Sciatic nerve (tissue), 2 donors: ENCODE measurements at places on chromosomes 16 and 17. TPM values are rescaled to one million over a fixed set of nuclear protein-coding genes. Genes with fewer than 3 reads are reported as not detected.

Gene RCVRN
- 1.0 TPM for total RNA-seq

Gene SPNS2
- 31.6 TPM for total RNA-seq

Gene C16orf92
- total RNA-seq, result not detected

Gene CBFA2T3
- total RNA-seq, result 8.2 TPM

Gene DNAI2
- not detected for total RNA-seq

Gene KRTAP2-3
- total RNA-seq, result not detected

DNA sequence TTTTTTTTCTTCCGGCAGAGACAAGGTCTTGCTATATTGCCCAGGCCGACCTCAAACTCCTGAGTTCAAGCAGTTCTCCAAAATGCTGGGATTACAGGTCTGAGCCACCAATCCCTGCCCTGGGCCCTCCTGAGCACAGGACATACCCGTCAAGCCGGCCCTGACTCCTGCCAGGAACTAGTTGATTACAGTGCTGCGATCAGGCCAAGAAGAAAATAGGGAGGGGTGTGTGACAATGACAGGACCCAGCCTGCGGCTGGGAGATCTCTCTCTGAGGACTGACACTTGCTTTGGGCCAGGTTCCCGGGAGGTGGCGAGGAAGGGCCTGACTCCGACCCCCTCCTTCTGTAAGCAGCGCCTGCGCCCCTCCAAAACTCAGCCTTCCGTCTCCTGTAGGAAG lies 276.6 kb downstream of the MRTFB start:
- no peak for DNase-seq

DNA sequence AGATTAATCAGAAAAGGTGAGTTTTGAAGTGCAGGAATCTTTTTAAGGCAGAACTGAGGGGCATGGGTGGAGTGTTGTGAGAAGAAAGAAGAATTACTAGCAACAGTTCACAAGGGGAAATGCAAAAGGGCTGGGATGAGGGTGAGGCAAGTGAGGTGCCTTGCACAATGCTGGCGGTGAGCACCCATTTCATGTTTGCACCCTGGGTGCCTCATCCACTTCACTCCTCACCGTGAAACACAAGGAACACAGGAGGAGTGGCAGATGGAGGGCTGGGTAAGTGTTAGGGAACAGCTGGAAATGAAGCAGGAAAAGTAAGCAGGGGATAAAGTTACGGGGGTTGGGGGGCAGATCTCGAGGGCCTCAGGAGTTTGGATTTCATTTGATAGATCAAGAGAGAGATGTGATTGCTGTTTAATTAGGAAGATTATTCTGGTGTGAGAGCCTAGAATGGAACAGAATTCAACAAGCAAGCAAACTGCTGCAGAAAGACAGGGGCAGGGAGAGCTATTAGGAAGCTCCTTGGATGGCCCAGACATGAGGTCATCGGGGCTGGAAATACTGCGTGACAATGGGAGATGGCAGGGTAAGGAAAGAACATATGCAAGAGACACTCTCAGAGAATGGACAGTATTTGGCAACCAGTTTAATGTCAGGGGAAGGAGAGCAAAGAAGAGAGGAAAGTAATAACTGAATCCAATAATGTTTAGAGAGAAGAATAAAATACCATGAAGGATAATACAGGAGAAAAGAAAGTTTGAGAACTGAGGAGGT lies 8.3 kb upstream of the HEATR6 start:
- no peak for DNase-seq

GRCh38 chr16:27315333-27316037 lies 1.7 kb downstream of the IL4R start:
- DNase-seq, result peak; percentile 59

GRCh38 chr16:63361032-63361624 lies 1324.9 kb upstream of the CDH8 start:
- DNase-seq, result no peak

GRCh38 chr17:82294064-82294773 lies 20.7 kb upstream of the CSNK1D start:
- DNase-seq, result no peak

GRCh38 chr17:19773534-19773933 lies 25.4 kb upstream of the ALDH3A1 start:
- DNase-seq, result no peak

DNA sequence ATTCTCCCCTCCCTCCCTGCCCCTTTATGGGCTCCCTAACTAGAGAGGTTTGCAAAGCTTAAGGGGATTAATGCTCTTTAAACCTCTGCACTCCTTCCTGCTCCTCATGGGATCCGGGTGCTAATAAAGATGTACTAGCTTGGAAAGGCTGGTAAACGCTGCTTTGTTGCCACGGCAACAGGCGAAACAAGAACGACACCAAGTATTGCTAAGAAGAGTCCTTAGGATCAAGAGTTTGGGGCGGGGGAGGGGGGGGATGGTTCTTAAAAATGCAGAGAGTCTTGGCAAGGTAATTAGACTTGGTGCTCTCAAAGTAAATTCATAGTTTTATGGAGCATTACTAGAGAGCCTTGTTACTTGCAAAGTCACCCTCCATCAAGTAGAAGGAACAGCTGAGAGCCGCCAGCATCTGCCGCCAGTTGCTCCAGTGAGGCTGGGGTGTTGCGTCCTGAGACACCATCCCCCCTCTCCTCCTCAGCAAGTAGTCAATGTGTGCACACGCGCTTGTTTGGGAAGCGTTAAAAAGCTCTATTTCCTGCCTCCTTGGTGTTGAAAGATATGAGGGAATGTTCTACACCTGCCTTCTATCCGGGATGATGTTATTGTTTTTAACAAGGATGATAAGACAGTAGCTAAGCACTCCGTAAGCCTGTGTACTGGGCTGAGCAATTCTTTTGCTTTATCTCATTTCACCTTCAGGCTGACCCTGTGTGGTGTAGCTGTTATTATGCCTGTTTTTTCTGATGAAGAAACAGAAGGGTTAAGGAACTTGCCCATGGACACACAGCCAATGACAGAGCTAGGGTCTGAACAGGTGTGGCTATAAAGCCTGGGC lies 190.9 kb downstream of the CCDC182 start:
- no peak for DNase-seq

GRCh38 chr17:38447502-38448085 lies 19.3 kb downstream of the ARHGAP23 start:
- no peak for DNase-seq

DNA sequence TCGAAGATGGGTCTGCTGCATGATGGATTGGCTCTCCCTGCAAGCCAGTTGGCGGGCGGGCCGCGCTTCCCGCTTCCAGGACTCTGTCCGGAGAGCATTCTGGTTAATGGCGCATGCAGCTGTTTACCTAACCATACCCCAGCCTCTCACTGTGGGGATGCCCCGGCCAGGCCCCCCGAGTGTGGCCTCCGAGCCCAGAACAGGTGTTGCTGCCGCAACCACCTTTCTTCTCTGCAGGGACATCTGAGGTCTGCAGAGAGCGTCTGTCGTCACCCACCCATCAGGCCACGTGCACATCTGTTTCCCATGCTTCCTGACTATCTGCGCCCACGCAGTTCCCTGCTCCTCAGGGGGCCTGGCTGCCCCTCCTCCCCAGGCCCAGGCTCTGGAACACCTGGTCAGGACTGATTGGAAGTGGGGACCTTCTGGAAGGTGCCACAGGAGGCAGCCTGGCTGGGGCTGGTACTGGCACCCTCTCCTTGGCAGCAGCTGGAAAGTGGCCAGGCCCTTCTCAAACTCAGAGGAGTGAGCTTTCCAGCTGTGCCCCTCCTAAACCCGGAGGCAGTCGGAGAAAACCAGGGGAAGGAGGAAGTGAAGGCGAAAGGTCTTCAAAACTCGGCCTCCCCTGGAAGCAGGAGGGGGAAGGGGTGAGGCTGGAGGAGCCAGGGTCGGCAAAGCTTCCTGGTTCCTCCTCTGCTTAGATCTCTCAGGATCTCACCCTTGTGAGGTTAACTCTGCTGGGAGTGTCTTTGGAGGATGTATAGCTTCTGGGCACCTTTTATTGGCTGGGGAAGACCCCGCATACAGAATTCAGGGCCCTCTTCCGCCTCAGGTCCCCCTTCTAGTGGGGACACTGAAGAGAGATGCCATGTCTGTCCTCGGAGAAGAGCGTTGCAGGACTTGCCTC lies 64.5 kb upstream of the CIBAR2 start:
- DNase-seq, result no peak

- DNase-seq, result no peak
Measured at GRCh38 chr16:86892509-86892908, 314.2 kb downstream of the FOXL1 start.

DNA sequence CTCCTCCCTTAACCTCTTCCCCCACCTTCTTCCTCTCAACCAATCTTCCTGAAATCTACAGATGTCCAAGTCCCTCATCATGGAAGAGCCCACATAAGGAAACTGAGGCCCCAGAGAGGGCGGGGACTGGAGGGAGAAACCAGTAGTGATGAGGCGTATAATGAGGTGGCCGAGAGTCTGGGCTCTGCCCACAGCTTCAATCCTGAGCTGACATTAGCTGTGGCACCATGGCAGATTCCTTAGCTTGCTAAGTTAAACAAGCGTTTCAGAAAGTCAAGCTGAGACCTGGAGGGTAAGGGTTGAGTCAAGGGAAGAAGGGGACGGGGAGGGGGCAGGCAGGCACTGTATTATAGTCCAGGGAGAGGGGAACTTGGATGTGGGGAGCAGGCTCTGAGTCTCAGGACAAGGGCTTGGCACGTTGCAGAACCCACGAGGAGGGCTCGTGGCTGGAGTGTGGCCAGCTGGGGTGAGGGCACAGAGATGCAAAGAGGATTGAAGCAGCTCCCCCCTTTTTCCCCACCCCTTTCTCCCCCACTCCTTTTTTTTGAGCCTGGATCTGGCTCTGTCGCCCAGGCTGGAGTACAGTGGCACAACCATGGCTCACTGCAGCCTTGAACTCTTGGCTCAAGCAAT lies 13.3 kb downstream of the ARHGAP23 start:
- no peak for DNase-seq

DNA sequence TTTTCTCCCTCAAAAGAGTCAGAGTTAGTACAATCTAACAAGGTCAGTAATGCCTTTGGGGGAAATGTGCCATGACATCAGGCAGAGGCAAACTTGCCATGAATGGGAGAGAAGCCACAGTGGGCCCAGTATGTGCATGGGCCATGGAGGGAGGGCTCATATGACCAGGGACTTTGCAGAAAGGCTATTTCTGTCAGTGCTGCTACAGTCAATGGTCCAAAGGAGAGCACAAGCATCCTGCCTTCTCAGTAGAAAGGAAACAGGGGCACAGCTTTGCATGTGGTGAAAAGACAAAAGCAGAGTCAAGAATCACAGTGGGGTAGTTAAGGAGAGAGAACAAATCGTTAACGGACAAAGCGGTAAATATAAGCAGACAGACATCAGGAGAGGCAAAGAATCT lies 11.2 kb upstream of the CORO6 start:
- no peak for DNase-seq

GRCh38 chr16:57325458-57325857 lies 33.1 kb upstream of the CCL22 start:
- no peak for DNase-seq

GRCh38 chr16:85688586-85689284 lies at the start of gene GINS2:
Gene GINS2 (minus strand): TSS chr16:85688954. CDS start chr16:85688898, 56 bp downstream.
- peak; percentile 90 for DNase-seq

- DNase-seq, result no peak
Measured at GRCh38 chr17:72011561-72011960, 109.3 kb upstream of the SOX9 start.
